ENCODE measurements at places on chromosomes 16 and 17.

- no peak for DNase-seq
These were observed 2.0 kb downstream of the WSCD1 start for GRCh38 chr17:6072157-6072556.

DNA sequence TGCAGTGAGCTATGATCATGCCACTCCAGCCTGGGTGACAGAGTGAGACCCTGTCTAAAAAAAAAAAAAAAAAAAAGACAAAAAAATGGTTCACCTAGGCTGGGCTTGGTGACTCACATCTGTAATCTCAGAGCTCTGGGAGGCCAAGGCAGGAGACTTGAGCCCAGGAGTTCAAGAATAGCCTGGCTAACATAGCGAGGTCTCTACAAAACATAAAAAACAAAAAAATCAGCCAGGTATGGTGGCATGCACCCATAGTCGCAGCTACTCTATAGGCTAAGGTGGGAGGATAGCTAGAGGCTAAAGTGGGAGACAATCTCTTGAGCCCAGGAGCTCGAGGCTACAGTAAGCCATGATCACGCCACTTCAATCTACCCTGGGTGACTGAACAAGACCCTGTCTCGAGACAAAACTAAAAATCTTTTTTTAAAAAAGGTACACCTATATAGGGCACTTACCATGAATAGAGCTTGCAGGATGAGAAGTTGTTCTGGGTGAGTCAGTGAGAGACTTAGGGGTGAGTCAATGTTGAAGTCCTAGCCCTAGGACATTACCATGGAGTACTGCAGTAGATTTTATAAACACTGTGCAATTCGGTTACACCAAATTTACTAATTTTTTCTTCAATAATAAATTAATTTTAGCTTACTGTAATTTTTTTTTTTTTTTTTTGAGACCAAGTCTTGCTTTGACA, 19.0 kb downstream of the USP32 start:
- no peak for DNase-seq

DNA sequence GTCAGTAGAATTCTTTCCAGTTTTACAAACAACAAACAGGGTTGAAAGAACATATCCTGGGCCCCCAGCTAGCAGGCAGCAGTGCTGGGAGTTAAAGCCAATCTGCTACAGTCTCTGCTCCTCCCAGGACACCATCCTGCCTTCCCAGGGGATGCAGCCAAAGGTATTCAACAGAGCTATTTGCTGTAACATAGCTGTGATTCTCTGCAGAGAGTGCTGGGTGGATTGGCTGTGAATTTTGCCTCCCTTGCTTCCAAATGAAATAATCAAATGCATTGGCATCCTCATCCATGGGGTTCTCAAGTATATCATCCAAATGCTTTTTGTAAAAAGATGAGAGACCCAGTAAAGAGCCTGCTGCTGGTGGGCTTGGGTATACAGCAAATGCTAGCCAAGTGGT, 124.3 kb downstream of the NPIPB5 start:
- DNase-seq = no peak

- DNase-seq = no peak
These were observed 23.4 kb downstream of the DCAF7 start for GRCh38 chr17:63573634-63574033.

GRCh38 chr16:53022374-53022773, 30.3 kb downstream of the CHD9NB start:
- no peak for DNase-seq

DNA sequence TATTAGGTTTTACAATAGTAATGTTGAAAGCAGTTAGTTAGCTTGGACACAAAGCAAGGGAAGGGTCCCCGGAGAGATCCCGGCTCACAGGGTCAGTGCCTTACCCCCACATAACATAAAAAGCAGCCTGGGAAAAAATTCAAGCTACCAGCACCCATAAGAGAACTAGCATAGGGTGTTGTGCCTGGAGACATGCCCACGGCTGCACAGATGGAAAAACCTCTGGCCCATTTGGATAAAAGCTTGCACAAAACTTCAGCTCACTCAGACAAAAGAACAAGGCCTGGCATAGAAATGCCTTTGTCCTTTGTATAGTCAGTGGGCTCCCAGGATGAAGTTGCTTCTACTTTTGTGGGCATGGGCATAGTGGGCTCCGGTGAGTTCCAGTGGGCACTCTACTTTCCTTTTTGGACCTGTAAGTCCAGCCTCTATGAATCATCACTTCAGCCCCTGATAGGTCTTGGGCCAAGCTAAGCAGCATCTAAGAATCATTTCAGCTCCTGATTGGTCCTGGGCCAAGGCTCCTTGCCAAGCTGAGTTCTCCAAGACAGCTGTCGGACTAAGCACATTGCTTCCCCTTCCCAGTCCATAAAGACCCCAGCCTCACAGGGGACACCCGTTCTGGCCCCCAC, 1.3 kb upstream of the RDM1 start:
- DNase-seq = peak; percentile 69
